Esophagus muscularis mucosa (tissue), 4 donors: ENCODE measurements at places on chromosomes 2 and 18. TPM values are rescaled to one million over a fixed set of nuclear protein-coding genes. Genes with fewer than 3 reads are reported as not detected.

The ELOA2 gene
- not detected for total RNA-seq

The SKA1 gene
- total RNA-seq: not detected

The EMILIN1 gene
- 155 TPM for total RNA-seq

The DNER gene
- 4.2 TPM for total RNA-seq

- H3K4me3 ChIP-seq: peak overlapping the region; percentile 27
- H3K4me1 ChIP-seq: peaks cover 64% of the 10 kb centered on the region
- peaks cover 61% of the 10 kb centered on the region for H3K36me3 ChIP-seq
- H3K27me3 ChIP-seq: no peaks in the 10 kb centered on the region
- no peak for DNase-seq
- H3K27ac ChIP-seq: peak overlapping the region; percentile 100
Observed at GRCh38 chr2:218282173-218282991, 9.9 kb downstream of the TMBIM1 start.

- H3K4me3 ChIP-seq: no peak overlapping the region
- no peaks in the 10 kb centered on the region for H3K27me3 ChIP-seq
- H3K36me3 ChIP-seq: no peaks in the 10 kb centered on the region
- peaks cover 4% of the 10 kb centered on the region for H3K4me1 ChIP-seq
- no peak overlapping the region for H3K27ac ChIP-seq
Observed at GRCh38 chr2:203858176-203858575, 9.4 kb upstream of the CTLA4 start.

- no peaks in the 10 kb centered on the region for H3K27me3 ChIP-seq
- peak overlapping the region; percentile 64 for H3K4me3 ChIP-seq
- peaks cover 68% of the 10 kb centered on the region for H3K4me1 ChIP-seq
- H3K36me3 ChIP-seq: peaks cover 8% of the 10 kb centered on the region
Observed at GRCh38 chr18:58862851-58863538, 1.7 kb upstream of the ZNF532 start.

GRCh38 chr2:98464772-98465310 lies 20.2 kb downstream of the INPP4A start:
- DNase-seq: no peak
- H3K36me3 ChIP-seq: no peaks in the 10 kb centered on the region
- H3K4me1 ChIP-seq: peaks cover 46% of the 10 kb centered on the region
- no peaks in the 10 kb centered on the region for H3K27me3 ChIP-seq
- peak overlapping the region; percentile 62 for H3K27ac ChIP-seq

- no peak overlapping the region for H3K27ac ChIP-seq
- no peaks in the 10 kb centered on the region for H3K4me1 ChIP-seq
- no peaks in the 10 kb centered on the region for H3K36me3 ChIP-seq
- no peak for DNase-seq
Observed at GRCh38 chr2:115400940-115401339, 958.5 kb downstream of the DPP10 start.

- no peaks in the 10 kb centered on the region for H3K27me3 ChIP-seq
- no peak overlapping the region for H3K4me3 ChIP-seq
- no peak for DNase-seq
- H3K27ac ChIP-seq: no peak overlapping the region
- H3K36me3 ChIP-seq: no peaks in the 10 kb centered on the region
- no peaks in the 10 kb centered on the region for H3K4me1 ChIP-seq
Observed at GRCh38 chr2:241129086-241129871, 20.0 kb downstream of the PASK start.

DNA sequence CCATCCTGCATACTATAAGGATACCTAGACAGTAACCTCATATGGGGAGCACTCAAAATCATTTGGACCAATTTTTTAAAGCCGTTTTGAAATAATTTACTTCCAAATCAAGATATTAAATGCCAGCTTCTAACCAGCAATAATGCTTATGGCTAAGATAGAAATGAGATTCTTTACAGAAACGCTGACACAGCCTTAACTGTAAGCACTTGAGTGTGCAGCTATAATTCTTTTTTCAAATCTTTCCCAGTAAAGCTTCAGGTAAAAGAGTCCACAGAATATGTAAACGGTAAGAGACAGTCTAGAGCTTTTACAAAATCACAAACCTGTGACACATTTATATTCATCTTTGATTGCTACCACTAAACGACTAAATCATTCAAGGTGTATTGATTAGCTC lies 4.5 kb downstream of the NXPH2 start:
- H3K27ac ChIP-seq: no peak overlapping the region
- peaks cover 16% of the 10 kb centered on the region for H3K4me1 ChIP-seq
- peaks cover 44% of the 10 kb centered on the region for H3K27me3 ChIP-seq
- no peaks in the 10 kb centered on the region for H3K36me3 ChIP-seq
- no peak for DNase-seq

- DNase-seq: no peak
- H3K27me3 ChIP-seq: no peaks in the 10 kb centered on the region
- peaks cover 85% of the 10 kb centered on the region for H3K4me1 ChIP-seq
- no peak overlapping the region for H3K4me3 ChIP-seq
- H3K27ac ChIP-seq: peak overlapping the region; percentile 96
Observed at GRCh38 chr2:23619941-23620340, 235.0 kb downstream of the KLHL29 start.

GRCh38 chr18:23885750-23886149 lies 128.8 kb upstream of the TTC39C start:
- no peak overlapping the region for H3K4me3 ChIP-seq
- H3K36me3 ChIP-seq: no peaks in the 10 kb centered on the region
- peaks cover 13% of the 10 kb centered on the region for H3K4me1 ChIP-seq
- H3K27ac ChIP-seq: no peak overlapping the region
- DNase-seq: peak; percentile 7

DNA sequence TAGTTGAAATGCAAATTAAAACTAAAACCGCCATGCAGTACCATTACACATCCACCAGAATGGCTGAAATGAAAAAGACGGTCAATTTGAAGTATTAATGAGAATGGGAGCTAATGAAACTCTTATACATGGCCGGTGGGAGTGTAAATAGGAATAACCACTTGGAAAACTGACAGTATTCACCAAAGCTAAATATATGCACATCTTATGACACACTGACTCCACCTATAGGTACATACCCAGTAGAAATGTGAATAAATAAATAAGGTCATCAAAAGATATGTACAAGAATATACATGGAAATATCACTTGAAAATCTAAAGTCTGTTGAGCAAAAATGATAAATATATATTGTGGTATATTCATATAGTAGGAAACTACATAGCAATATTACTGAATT lies 57.7 kb downstream of the CWC22 start:
- no peak overlapping the region for H3K4me3 ChIP-seq
- no peaks in the 10 kb centered on the region for H3K27me3 ChIP-seq
- DNase-seq: no peak

DNA sequence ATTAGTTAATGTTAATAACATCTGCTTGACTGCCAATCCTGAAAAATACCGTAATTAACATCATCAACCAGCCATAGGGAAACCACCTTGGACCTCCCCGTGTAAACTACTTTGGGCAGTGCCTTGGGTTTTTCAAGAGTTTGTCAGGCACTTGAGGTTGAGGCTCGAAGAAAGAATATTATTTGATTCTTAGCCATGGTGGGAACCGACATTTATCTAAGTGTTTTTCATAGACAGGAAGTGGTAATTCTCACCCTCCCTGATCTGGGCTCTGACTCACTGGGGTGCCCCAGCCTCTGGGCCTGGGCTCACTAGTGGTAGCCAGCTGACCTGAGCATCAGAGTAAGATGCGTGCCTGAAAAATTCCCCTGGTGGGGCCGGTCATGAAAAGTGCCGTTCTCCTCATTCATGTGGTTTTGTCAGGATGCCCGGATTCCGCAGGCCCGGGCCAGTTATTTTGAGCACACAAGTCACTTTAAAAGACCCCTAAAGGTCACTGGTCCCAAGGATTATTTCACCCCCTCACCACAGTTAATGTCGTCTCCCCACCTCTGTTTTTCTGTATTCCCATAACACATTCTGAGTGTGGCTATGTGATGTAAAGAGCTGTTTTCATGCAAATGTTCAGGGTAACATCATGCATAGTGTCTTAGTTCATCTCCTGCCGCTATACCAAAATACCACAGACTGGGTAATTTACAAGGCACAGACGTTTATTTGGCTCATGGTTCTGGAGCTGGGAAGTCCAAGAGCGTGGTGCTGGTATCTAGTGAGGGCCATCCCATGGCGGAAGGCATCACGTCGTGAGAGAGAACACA lies 21.6 kb upstream of the SPATA3 start:
- no peak overlapping the region for H3K27ac ChIP-seq
- DNase-seq: no peak
- H3K4me3 ChIP-seq: no peak overlapping the region

GRCh38 chr2:86622519-86623042 lies 1.1 kb downstream of the RNF103 start:
- H3K27me3 ChIP-seq: no peaks in the 10 kb centered on the region
- DNase-seq: no peak
- H3K36me3 ChIP-seq: peaks cover 22% of the 10 kb centered on the region
- H3K4me1 ChIP-seq: peaks cover 26% of the 10 kb centered on the region

DNA sequence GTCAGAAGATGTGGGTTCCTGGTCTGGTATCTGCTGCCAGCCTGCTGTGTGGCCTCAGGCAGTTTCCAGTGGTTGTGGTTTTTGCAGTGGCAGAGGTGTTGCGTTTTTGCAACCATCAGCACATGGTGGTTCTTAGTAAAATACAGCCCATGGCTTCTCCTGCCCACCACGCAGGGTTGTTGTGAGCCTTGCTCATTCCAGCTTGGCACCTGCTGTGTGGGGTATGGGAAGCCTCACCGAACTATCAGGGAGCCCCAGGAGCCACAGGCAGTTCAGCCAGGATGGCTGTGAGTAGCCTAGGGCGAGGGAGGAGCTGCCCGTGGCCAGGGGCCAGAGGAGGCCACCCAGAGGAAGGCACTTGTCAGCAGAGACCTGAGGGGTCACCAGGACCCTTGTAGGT lies 9.8 kb downstream of the ARID5A start:
- no peak overlapping the region for H3K27ac ChIP-seq
- H3K4me3 ChIP-seq: no peak overlapping the region
- H3K4me1 ChIP-seq: peaks cover 14% of the 10 kb centered on the region
- DNase-seq: no peak
- peaks cover 40% of the 10 kb centered on the region for H3K36me3 ChIP-seq
- H3K27me3 ChIP-seq: no peaks in the 10 kb centered on the region

DNA sequence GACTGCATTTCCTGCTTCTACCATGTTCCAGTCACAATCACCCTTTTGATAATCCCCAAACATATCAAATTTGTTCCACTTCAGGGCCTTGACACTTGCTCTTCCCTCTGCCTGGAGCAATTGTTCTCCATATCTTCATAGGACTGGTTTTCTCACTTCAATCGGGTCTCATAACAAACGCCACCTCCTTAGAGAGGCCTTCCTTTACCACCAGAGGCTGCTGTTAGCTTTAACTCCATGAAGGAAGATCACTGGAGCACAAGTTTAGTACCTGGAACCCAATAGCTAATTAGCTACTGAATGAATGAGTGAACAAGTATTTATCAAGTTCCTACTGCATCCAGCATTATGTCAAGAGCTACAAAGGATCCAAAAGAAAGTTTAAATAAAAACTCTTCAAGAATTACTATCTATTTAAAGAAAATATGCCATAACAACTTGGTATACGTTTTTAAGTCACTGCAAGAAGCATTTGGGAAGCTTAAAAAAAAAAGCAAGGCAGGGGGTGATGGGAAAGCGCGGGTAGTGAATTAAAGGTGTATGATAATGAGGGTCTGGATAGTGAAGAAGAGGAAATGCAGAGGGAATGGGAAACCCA lies 58.8 kb downstream of the BAZ2B start:
- H3K4me3 ChIP-seq: no peak overlapping the region
- no peaks in the 10 kb centered on the region for H3K36me3 ChIP-seq
- no peak overlapping the region for H3K27ac ChIP-seq
